ENCODE measurements at places on chromosomes 3 and 15.

DNA sequence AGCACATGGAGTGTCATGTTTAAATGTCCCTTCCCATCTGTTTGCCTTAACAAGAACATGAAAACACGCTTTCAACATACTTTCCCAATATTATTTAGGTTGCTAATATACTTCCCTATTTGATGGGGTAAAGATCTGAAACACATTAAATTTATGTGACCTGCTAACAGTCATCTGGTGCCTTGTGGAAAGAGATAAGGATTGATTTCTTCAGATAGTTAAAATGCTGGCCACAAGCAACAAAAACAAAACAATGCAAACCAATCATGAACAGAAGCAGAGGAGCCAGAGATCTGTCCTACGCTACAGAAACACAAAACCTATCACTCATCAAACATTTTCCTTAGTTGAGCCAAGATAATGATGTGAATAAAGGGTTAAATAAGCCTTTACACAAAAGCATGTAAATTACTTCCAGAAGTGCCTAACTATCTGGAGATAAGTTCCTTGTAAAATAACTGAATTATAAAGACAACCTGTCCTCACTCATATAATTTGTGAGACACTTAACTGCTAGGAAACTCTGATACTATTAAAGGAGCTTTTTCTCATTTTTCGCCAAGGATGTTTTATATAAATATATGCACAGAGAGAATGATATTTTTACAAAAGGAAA is 109.9 kb downstream of the NSUN3 start:
- no peak for DNase-seq

DNA sequence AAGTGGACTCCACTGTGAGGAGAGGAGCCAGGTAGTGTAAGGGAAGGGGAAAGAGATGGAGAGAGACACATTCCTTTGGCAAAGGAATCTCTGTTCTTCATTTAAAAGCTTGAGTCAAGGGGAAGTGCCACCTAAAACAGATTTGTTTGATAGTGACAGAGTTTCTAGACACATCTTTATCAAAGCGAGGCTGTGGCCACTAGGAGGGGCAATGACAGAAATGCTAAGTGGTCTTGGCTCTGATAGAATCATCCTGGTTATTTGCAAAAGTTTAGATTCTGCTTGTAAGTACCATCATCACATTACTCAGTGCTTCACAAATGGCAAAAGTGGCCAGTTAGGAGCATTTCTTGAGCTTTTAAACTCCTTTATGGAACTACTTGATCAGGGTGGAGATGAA is 261.4 kb downstream of the CNTN3 start:
- DNase-seq, result no peak

DNA sequence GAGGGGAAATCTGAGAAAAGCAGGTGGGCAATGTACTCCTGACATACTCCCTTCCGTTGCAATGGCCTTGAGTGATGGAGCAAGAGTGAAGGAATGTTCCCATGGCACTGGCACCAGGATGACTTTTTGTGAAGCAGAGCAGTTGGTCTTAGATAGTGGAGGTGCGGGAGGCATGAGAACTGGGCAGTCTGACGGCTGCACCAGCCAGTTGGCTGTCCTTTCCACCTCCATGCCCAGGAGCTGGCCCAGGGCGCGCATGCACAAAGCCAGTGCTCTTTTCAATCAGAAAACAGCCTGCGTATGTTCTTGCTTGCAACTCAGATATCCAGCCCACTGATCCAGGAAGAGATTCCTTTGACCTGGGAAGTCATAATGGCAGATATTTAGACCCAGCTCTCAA is 136.8 kb downstream of the PGPEP1L start:
- DNase-seq, result no peak

- no peak for DNase-seq
Measured at GRCh38 chr3:67048067-67048714, 50.1 kb downstream of the KBTBD8 start.

DNA sequence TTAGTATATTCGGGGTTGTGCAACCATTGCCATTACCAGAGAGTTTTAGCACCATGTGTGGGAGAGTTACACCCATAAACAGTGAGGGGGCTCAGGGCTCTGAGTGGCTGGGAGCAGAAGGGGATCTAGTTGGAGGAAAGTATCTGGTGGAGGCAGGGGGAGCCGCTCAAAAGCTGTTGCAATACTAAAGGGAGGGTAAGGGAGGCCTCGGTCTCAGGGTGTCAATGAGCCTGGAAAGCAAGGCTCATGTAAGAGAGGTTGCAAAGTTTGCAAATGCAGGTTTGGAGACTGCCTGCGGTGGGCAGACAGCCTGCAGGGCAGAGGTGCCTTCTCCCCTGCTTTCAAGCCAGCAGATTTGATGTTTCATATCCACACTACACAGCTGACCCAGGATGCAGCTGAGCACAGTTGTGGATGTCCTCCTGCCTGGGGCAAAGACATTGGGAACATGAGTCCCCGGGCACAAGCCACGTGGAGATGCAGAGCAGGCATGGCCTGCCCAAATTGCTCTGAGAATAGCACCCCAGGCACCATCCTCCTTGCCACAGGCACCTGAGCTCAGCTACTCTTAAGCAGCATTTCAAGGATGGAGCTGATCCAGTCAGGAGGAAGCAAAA is 181.4 kb downstream of the TLE3 start:
- no peak for DNase-seq

- no peak for DNase-seq
Measured at GRCh38 chr15:43412096-43412495, 41.2 kb downstream of the TUBGCP4 start.

Measured in T1000 (cell line).